Inflammatory macrophage treated with lipopolysaccharide for 1 hour (primary cell): ENCODE measurements at places on chromosomes 13 and 19.

GRCh38 chr19:57031106-57031505 lies 88.7 kb upstream of the USP29 start:
- DNase-seq, result no peak

DNA sequence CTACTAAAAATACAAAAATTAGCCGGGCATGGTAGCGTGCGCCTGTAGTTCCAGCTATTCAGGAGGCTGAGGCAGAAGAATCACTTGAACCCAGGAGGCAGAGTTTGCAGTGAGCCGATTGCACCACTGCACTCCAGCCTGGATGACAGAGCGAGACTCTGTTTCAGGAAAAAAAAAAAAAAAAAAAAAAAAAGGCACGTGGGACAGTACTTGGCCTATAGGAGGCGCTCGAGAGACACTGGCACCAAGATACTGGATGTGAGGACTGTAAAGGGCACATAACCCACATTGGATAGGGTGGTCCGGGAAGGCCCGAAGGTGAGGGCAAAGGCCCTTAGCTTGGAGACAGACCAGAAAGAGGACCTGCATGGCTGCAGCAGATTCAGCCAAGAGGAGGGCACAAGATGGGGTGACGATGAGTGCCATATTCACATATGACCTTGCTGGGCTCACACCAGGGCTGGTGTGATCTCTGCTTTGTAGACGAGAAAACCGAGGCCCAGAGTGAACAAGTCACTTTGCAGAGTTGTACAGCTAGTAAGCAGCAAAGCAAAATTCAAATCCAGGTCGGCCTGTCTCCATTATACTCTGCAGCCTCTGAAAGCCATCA lies 89.4 kb downstream of the DPF1 start:
- peak; percentile 8 for DNase-seq

DNA sequence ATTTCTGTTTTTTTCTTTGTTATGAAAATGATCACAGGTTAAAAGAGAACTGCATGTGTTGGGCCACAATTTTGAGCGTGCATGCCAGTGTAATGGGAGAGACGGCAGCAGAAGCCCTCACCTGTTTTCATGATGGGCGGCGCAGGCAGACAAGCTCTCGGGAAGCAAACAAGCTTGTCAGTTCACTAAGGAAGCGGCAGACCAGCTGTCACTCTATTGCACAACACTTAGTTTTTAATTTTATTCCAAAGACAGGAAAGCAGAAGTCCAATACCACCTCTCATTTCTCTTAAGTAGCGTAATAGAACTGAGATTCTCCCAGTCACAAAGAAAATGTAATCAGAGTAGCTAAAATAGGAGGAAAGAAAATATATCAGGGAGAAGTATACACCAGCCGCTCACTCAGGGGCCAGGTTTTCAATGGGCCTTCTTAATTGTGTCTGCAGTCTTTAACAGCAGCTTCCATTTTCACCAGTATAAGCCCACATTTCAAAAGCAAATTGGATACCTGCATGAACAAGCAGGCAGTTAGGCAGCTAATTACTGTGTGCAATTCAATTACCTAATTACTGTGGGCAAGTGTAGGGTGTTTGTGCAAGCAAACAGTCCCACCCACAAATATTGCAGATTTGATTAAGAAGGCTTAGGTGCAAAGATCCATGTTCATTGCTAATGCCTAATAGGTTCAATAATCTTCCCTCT lies 711.4 kb downstream of the DIAPH3 start:
- peak; percentile 50 for DNase-seq

DNA sequence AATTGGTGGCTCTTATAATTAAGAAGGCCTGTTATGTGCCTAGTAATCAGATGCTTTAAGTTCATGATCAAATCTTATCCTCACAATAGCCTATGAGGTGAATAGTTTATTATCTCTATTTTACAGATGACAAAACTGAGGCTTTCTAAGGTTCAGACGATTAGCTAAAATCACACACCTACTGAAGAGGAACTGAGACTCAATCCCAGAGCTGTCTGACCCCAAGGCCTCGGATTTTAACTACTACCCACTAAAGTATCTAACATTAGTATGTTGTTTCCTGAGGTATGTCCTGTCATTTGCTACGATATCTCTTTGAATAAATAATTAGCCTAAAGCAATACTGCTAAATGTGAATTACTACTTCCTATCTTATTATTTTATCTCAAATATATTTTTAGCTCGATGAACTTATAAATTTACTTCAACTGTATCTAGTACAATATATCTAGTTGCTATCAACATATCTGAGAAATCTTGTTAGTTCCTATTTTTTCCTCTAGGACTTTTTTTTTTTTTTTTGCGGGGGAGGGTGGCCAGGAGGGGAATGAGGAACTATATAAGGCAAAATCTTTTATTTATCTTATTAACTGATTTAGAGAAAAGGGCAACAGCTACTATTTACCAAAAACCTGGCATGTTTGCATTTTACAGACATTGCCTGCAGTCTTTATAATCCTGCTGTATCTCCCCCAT lies 118.5 kb downstream of the ABCC4 start:
- peak; percentile 60 for DNase-seq

DNA sequence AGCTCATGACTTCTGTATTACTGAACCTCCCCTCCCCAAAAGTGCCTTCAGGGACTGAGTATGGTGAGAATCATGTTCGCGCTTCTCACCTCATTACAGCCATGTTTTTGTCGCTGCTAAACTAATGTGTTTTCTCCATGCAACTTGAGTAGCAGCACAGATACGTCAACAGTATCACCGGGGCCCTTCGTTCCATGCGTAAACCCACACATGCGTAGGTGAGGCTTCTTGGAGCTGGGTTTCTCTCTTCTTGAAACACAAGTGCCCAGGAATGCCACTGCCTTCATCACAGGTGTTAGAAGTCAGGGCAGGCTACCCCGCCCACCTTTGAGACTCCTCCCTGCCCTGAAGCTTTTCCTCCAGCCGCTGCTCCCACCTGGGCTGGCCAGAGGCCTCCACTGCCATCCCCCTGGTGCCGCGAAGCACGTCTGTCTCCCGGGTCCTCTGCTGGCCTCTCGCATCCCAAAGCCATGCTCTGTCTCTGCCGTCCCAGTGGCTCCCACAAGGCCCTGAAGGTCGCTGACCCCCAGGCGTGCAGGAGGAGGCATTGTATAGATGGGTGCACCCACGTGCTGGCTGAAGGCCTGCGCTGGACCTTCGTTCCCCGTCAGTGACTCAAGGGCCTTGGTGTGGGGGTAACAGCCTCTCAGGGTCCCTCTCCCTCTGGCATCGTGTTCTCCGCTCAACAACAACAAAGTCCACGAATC lies 135.3 kb upstream of the MCF2L start:
- no peak for DNase-seq

- DNase-seq, result no peak
Measured at GRCh38 chr13:101152184-101152583, 264.1 kb downstream of the NALCN start.

- no peak for DNase-seq
Measured at GRCh38 chr19:39568604-39569003, 28.6 kb upstream of the EID2 start.

- DNase-seq, result no peak
Measured at GRCh38 chr13:29457299-29457698, 138.2 kb downstream of the SLC7A1 start.

DNA sequence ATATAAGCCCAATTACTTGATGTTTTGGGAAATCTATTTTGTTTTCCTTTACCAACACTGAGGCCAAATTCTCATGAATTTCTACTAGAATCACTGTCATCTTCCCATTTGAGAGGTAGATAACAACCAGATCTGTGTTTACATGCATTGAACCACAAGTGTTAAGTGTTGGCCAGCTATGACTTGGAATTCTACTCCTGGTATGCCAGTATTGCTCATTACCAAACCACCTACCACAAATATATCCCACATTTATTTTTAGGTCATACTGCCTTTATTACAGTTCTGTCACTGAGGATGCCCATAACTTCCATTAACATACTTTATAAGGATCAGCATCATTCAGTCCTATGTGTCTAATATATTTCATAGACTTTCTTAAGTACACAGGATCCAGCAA lies 328.9 kb downstream of the DIAPH3 start:
- DNase-seq, result no peak

- peak; percentile 97 for DNase-seq
Measured at GRCh38 chr19:17775991-17776803, 18.7 kb upstream of the B3GNT3 start.

GRCh38 chr13:109160887-109161669 lies 531.7 kb downstream of the MYO16 start:
- DNase-seq, result no peak

GRCh38 chr13:74795526-74795925 lies 661.3 kb upstream of the KLF12 start:
- no peak for DNase-seq

DNA sequence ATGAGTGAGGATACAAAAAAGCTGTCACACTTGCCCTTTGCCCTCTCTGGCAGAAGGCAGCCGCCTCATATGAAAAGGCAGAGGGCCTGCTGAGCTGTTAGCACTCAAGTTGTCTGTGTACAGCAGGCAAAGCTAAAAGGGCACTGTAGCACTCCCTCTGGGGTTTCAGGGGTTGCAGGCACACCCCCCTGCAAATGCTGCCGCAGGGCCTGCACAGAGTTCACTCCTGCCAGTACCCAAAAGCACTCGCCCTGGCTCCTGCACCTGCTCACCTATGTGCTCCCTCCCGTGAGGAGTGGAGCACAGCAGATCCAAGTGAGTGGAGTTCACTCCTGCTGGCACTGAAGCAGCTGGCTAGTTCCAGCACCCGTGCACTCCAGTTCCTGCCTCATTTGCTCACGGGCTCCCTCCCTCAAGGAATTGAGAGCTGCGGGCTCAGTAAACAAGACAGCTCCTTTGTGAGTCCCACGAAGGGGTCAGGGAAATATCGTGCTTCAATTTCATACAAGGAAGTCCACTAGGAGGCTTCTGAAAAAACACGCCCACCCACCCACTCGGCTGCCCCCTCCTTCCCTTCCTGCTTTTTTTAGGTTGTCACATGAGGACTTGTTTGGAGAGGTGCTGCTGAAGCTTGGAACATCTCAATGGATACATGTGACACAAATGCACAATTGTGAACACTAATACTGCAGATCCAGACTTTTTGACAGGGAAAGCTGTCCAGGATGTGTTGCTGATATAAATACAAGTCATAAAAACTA lies 9.9 kb upstream of the RCBTB2 start:
- peak; percentile 77 for DNase-seq

- DNase-seq, result peak; percentile 61
Measured at GRCh38 chr13:46575301-46575771, 22.4 kb downstream of the LRCH1 start.

DNA sequence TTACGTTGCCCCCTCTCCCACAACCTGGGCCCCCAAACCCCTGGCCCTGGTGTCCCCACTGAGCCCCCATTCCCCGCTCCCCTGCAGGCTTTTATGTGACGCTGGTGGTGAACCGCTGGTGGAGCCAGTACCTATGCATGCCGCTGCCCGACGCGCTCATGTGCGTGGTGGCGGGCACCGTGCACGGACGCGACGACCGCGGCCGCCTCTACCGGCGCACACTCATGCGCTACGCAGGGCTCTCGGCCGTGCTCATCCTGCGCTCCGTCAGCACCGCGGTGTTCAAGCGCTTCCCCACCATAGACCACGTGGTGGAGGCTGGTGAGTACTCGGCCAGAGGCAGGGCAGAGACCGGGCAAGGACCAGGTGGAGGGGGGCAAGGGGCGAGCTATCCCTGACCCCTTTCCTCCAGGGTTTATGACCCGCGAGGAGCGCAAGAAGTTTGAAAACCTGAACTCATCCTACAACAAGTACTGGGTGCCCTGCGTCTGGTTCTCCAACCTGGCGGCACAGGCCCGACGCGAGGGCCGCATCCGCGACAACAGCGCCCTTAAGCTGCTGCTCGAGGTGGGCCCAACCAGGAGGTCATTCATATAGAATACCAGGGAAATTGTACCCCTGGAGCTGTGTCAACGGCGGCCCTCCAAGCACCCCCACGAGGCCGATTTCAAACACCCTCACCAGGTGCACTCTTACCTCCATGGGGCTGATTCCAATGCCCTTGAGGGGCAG lies 3.0 kb downstream of the BEST2 start:
- DNase-seq, result no peak

- no peak for DNase-seq
Measured at GRCh38 chr13:22748866-22749577, 431.8 kb upstream of the SGCG start.

DNA sequence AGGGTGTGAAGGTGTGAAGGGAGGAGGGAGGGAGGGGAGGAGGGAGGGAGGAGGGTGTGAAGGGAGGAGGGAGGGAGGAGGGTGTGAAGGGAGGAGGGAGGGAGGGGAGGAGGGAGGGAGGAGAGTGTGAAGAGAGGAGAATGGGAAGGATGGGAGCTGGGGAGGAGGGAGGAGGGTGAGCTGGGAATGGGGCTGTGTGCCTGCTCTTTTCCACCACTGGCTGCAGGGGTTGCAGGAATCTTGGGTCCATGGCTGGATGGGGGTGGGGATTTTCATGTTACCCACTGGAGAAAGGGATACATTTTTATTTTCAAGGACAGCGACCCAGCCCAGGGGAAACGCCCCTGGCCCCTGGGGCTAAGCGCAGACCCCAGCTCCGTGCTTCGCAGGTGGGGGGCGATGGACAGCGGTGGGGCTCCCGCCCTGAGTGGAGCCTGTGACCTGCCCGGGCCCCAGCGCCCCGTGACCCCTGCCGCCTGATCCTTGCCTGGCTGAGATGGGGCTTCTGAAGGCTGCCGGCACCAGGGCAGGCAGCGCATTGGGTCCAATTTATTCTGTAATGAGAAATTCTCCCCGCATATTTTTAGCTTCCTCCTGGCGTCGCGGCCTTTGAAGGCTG lies 3.0 kb upstream of the EFNA2 start:
- DNase-seq, result no peak

DNA sequence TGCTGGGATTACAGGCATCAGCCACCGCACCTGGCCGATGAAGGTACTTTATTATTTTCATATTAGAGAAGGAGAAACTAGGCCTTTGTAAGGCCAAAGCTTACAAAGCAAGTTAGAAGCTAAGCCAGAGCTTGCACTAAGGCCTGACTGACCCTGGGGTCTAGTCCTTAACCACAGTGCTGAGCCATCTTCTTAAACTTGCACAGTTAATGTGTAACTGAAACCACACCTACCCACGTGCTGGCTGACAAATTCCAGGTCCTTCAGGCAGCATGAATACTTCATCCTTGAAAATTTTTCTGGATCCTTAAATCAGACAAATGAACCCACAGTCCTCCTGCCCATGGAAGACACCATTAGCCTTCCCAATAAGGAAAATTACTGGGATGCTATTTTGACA lies 880.6 kb downstream of the UQCRFS1 start:
- no peak for DNase-seq

GRCh38 chr13:29270271-29270985 lies 325.1 kb downstream of the SLC7A1 start:
- no peak for DNase-seq
